ENCODE measurements at places on chromosomes 4 and X. TPM values are rescaled to one million over a fixed set of nuclear protein-coding genes. Genes with fewer than 3 reads are reported as not detected.

EPHA5 gene
- 0.75 TPM for total RNA-seq

GYG2 gene
- total RNA-seq, result 62.8 TPM

DNA sequence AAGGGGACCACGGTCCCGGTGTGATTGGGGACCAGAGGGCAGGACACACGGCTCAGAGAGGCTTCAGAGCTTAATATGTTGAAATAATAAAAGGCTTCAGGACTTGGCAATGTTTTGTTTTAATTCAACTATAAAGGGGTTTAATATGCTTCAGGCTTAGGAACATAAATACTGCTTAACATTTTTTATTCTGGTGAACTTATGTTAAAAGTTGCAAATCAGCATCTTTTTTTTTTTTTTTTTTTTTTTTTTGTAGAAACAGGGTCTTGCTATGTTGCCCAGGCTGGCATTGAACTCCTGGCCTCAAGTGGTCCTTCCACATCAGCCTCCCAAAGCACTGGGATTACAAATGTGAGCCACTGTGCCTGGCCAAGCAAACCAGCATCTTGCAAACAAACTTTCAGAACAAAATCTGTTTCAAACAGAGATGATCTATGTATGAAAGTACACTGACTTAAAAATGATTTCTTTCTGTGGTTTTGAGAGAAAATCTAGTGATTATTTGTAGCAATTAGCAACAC, 37.7 kb downstream of the RHOH start:
- H3K4me1 ChIP-seq, result no peaks in the 10 kb centered on the region
- DNase-seq, result no peak
- H3K27ac ChIP-seq, result no peak overlapping the region

- no peak overlapping the region for H3K4me3 ChIP-seq
- no peak for DNase-seq
- no peaks in the 10 kb centered on the region for H3K27me3 ChIP-seq
- peaks cover 4% of the 10 kb centered on the region for H3K4me1 ChIP-seq
Measured at GRCh38 chr4:112189754-112190153, 41.8 kb upstream of the AP1AR start.

Data from mesothelial cell of epicardium (in vitro differentiated cells).